Natural killer cell treated with Interleukin-12 subunit alpha and Interleukin-12 subunit beta and Interleukin-15 and Interleukin-18, amount 100 ng/mL, for 72 hours (primary cell): ENCODE measurements at places on chromosomes 11 and 22.

DNA sequence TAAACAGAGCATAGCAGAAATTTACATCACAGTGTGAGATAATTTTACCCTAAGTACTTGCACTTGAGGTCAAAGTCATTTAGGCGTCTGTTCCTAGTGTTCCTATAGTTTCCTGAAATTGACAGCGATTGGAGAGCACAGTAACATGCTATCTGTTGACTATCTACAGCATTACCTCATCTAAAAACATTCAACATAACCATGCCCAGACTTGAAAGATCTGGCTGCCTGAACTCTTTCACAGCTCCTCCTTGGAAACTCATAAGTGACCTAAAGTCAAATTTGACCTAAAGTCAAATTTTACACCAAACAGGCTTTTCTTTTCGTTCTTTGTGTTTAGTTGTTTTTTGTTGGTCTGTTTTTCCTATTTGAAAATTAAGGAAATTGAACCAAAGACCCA is 233.8 kb upstream of the UBASH3B start:
- H3K4me3 ChIP-seq: no peak overlapping the region
- no peak overlapping the region for H3K27ac ChIP-seq
- DNase-seq: no peak
- H3K27me3 ChIP-seq: peaks cover 37% of the 10 kb centered on the region
- no peaks in the 10 kb centered on the region for H3K36me3 ChIP-seq

DNA sequence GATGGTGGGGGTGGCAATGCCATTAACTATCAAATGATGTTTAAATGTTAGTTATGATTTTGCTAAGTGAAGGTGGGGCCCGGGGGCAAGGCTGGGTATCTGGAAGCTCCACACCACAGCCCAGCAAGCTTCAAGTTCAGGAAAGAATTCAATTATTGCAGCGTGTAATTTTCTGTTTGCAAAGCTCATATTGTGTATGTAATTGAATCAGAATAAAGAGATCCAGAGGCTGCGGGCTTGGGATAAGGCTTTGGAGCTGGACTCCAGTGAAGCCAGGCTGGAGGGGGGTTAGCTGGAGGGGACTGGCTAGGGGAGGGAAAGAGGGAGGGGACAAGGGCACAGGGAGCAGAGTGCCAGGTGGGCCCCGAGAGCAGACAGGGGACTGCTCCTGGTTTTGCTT is 557.1 kb upstream of the CADM1 start:
- H3K27ac ChIP-seq: no peak overlapping the region
- no peak for DNase-seq
- H3K4me1 ChIP-seq: peaks cover 7% of the 10 kb centered on the region
- H3K4me3 ChIP-seq: no peak overlapping the region
- H3K27me3 ChIP-seq: peaks cover 52% of the 10 kb centered on the region
- H3K36me3 ChIP-seq: no peaks in the 10 kb centered on the region

DNA sequence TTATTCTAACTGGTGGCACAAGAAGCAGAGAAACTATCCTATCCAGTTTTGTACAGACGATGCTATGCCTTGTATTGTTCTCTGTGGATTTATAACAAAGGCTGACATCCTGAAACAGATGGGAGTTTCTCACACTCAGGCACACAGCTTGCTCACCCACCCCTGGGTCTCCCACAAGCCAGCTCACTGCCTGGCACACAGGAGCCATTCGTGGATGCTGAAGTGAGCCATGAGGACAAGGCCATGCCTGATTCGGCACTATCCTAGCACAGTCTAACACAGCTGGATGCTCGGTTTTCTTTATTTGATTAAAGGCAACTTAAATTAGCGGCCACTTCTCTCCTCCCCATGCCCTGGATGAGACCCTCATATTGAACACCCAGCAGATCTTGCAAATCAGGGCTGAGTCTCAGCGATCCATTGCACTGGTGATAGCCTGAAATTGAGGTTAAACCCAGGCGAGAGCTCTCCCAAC is 25.7 kb upstream of the TMPRSS4 start:
- H3K4me1 ChIP-seq: peaks cover 36% of the 10 kb centered on the region
- no peaks in the 10 kb centered on the region for H3K36me3 ChIP-seq
- peaks cover 2% of the 10 kb centered on the region for H3K27me3 ChIP-seq

GRCh38 chr11:107257710-107258109 is 199.9 kb downstream of the CWF19L2 start:
- no peak overlapping the region for H3K4me3 ChIP-seq
- H3K27ac ChIP-seq: no peak overlapping the region
- H3K36me3 ChIP-seq: no peaks in the 10 kb centered on the region
- no peak for DNase-seq
- no peaks in the 10 kb centered on the region for H3K4me1 ChIP-seq
- peaks cover 8% of the 10 kb centered on the region for H3K27me3 ChIP-seq

- H3K4me3 ChIP-seq: no peak overlapping the region
- no peaks in the 10 kb centered on the region for H3K27me3 ChIP-seq
- DNase-seq: no peak
- H3K36me3 ChIP-seq: no peaks in the 10 kb centered on the region
- peaks cover 17% of the 10 kb centered on the region for H3K4me1 ChIP-seq
These were observed 14.3 kb upstream of the SREBF2 start for GRCh38 chr22:41818596-41818995.

- no peak for DNase-seq
- no peaks in the 10 kb centered on the region for H3K36me3 ChIP-seq
- H3K4me1 ChIP-seq: no peaks in the 10 kb centered on the region
- H3K4me3 ChIP-seq: no peak overlapping the region
- no peak overlapping the region for H3K27ac ChIP-seq
These were observed 17.4 kb upstream of the ACR start for GRCh38 chr22:50720301-50721256.

GRCh38 chr11:45000918-45001317 is 50.2 kb upstream of the TP53I11 start:
- no peak for DNase-seq
- no peaks in the 10 kb centered on the region for H3K27me3 ChIP-seq
- no peaks in the 10 kb centered on the region for H3K36me3 ChIP-seq
- H3K4me3 ChIP-seq: no peak overlapping the region

- DNase-seq: no peak
- H3K27me3 ChIP-seq: peaks cover 28% of the 10 kb centered on the region
These were observed 63.7 kb upstream of the MYOD1 start for GRCh38 chr11:17655682-17656081.

- DNase-seq: no peak
- no peak overlapping the region for H3K27ac ChIP-seq
- H3K36me3 ChIP-seq: no peaks in the 10 kb centered on the region
- no peaks in the 10 kb centered on the region for H3K4me1 ChIP-seq
- peaks cover 4% of the 10 kb centered on the region for H3K27me3 ChIP-seq
These were observed 117.5 kb downstream of the SPATA19 start for GRCh38 chr11:133727774-133728173.

GRCh38 chr22:41474872-41475451 is 6.0 kb downstream of the ACO2 start:
- H3K27ac ChIP-seq: no peak overlapping the region
- no peaks in the 10 kb centered on the region for H3K27me3 ChIP-seq
- H3K4me1 ChIP-seq: peaks cover 19% of the 10 kb centered on the region
- no peaks in the 10 kb centered on the region for H3K36me3 ChIP-seq
- no peak for DNase-seq

DNA sequence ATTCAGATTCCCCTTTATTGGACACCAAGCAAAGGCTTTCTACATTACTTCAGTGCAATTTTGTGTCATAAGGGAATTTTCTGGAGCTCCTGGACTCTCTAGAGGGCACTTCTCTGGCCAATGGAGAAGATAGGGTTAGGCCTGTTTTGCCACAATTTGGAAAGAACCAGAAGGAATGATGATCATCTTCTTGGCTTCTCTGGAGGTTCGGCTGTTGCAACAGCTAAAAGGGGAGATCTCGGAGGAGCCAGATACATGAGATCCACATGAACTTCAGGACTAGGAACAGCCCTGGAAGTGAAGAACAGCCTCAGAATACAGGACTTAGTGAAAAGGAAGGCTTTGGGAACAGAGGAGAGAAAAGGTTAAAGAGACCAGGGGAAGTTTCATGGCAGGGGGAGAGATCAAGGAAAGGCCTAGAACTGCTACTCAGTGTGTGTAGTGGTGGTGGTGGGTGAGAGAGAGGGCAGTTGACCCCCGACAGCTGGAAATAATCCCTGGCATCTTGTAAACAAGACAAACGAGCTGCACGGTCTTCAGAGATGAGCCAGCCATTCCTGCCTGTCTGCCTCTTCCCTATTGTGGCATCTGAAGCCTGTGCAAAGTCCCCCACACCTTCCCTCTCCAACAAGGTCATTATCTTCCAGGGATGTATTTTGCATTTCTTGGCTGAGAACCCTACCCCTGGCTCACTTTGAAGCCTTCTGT is 83.8 kb downstream of the CCDC81 start:
- no peak overlapping the region for H3K4me3 ChIP-seq
- H3K27ac ChIP-seq: no peak overlapping the region
- peaks cover 12% of the 10 kb centered on the region for H3K4me1 ChIP-seq

DNA sequence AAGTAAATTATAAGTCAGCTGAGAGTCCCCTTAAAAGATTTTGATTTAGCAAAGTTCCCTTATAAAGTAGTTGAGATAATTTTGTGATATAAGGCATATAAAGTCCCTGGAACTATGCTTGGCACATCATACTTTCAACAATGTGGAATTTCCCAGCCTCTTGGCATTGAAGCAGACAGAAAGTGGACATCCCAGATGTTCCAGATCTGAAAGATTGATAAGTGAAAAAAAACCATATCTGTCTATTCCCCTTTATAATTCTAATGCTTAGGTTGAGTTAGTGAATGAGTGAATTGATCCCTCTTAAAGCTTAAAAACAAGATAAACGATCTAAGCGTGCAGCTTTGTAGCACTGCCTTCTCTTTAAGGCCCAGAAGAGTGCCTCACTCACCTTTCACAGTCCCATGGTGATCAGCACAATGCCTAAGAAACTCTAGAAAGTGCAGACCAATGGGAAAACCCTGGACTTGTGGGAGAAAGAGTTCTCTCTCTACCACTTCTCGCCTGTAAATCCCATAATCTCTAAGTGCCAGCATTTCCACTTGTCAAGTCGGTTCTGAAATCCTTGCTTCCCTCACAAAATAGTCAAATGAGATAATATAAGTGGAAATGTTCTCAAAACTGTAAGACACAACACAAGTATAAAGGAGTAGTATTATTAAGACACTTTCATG is 17.8 kb downstream of the FIBIN start:
- no peaks in the 10 kb centered on the region for H3K4me1 ChIP-seq
- H3K36me3 ChIP-seq: no peaks in the 10 kb centered on the region
- H3K4me3 ChIP-seq: no peak overlapping the region
- DNase-seq: no peak
- no peak overlapping the region for H3K27ac ChIP-seq

DNA sequence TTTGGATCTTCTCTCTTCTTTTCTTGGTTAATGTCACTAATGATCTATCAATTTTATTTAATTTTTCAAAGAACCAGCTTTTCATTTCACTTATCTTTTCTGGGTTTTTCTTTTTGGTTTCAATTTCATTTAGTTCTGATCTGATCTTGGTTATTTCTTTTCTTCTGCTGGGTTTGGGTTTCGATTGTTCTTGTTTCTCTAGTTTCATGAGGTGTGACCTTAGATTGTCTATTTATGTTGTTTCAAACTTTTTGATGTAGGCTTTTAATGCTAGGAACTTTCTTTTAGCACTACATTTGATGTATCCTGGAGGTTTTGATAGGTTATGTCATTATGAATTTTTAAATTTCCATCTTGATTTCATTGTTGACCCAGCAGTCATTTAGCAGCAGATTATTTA is 142.3 kb downstream of the C11orf87 start:
- H3K27me3 ChIP-seq: no peaks in the 10 kb centered on the region
- no peak for DNase-seq
- H3K27ac ChIP-seq: no peak overlapping the region
- peaks cover 8% of the 10 kb centered on the region for H3K36me3 ChIP-seq
- no peak overlapping the region for H3K4me3 ChIP-seq

DNA sequence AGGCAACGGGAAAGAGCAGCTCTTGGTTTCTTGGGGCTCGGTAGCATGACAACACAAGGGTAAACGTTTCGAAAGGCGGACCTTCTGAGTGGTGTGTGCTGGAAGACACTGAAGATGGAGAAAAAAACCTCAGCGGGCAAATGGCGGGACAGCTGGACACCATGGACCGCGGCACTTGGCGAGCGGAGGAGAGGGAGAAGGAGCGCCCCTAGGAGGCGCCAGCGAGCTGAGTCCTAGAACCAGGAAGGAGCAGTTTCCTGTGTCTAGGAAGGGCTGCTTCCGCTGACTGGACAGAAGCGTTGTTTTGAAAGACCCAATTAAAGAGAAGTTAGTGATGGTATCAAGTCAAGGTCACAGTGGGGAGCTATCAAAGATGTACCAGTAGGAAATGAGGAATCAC is 44.0 kb upstream of the OPCML start:
- no peaks in the 10 kb centered on the region for H3K27me3 ChIP-seq
- no peaks in the 10 kb centered on the region for H3K4me1 ChIP-seq
- H3K27ac ChIP-seq: no peak overlapping the region
- no peak for DNase-seq
- H3K4me3 ChIP-seq: no peak overlapping the region

GRCh38 chr11:17867341-17867740 is 132.8 kb downstream of the KCNC1 start:
- no peak overlapping the region for H3K27ac ChIP-seq
- no peak overlapping the region for H3K4me3 ChIP-seq
- no peak for DNase-seq
- H3K4me1 ChIP-seq: no peaks in the 10 kb centered on the region
- no peaks in the 10 kb centered on the region for H3K27me3 ChIP-seq
- H3K36me3 ChIP-seq: peaks cover 13% of the 10 kb centered on the region

DNA sequence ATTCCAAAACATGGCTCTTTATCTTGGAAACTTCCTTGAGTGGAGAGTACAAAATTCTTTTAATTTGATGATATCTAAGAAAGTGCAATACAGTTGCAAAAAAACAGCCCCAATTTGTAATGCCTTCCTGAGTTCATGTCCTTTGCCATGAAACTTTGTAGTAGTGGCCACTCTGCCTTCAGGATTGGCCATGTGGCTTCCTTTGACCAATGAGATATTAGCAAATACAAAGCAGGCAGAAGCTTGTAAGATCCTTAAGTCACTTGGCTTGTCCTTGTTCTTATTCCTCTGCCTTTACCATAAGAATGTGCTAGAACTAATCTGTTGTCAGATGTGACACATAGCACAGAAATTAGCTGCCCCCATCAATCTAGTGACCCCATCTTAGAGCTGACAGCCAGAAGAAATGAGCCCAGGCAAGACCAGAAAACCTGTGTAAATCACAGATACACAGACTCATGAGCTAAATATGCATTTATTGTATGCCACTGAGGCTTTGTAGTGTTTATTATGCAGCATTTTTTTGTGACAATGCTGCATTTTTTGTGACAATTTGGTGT is 29.8 kb upstream of the BLID start:
- peaks cover 9% of the 10 kb centered on the region for H3K27me3 ChIP-seq
- no peaks in the 10 kb centered on the region for H3K4me1 ChIP-seq
- DNase-seq: no peak
- no peaks in the 10 kb centered on the region for H3K36me3 ChIP-seq
- no peak overlapping the region for H3K4me3 ChIP-seq

- H3K27ac ChIP-seq: no peak overlapping the region
- no peak overlapping the region for H3K4me3 ChIP-seq
- H3K36me3 ChIP-seq: no peaks in the 10 kb centered on the region
- H3K27me3 ChIP-seq: peaks cover 44% of the 10 kb centered on the region
These were observed 12.7 kb downstream of the MRGPRX3 start for GRCh38 chr11:18145025-18145424.
